ENCODE measurements at places on chromosomes 4 and X. TPM values are rescaled to one million over a fixed set of nuclear protein-coding genes. Genes with fewer than 3 reads are reported as not detected.

The CENPVL1 gene
- not detected for total RNA-seq

The ZNF630 gene
- 2.3 TPM for total RNA-seq

The MAGED4B gene
- not detected for total RNA-seq

The RAB40AL gene
- total RNA-seq, result 2.1 TPM

The UCP1 gene
- not detected for total RNA-seq

DNA sequence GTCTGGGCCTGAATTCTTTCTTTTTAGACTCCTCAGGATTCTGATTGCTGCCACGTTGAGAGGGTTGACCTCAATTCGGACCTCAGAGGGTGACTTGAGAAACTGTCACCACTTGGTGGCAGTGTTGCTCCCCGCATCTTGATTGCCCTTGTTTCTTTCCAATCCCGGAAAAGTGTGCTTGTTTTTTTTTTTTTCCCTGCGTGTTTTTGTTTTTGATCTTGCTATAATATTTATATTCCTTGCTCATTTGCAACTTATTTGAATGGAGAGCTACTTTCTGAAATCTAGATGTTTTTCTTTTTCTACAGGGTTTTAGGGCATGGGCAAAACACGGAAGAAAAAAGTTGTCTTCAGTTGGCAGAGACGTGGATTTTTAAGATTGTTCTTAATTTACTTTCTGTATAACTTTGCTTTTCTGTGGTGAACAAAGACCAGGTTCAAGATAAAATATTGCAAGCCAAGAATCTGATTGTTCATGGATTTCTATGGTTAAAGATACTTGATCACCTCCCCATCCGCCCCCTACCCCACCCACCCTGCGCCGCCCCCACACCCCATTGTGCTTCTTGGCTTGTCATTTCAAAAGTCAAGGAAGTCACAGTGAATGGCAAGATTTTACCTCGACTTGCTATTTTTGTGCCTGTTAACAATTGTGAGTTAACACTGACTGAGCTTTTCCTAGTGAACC lies 102.0 kb downstream of the PTTG2 start:
- H3K4me1 ChIP-seq, result peaks cover 19% of the 10 kb centered on the region
- H3K4me3 ChIP-seq, result no peak overlapping the region
- DNase-seq, result peak; percentile 70
- H3K27me3 ChIP-seq, result no peaks in the 10 kb centered on the region
- H3K27ac ChIP-seq, result no peak overlapping the region

DNA sequence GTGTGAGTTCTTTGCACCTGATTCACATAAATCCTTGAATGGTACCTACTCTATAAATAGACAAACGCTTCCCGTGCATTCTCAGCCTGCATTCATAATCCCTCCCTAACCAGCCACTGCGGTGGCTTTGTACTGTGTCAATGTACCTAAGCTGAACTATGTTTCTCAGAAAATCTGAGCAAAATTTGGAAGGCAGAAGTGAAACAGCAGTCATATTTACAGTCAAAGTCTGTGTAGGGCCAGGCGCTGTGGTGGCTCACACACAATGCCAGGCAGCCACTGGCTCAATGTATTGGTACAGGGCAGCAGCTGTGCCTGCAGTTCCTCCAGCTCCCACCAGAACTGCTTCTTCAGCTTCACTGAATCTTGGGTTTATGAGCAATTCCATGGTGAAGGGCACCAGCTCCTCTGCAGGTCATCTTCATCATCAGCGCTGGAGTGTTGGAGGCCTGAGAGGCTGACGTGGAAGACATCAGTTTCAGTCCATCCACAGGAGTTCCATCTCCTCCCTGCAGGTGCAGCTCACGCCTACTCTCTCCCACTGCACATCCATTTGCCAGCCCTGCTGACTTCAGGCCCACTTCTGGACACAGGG lies 32.3 kb upstream of the IRF2 start:
- H3K36me3 ChIP-seq, result no peaks in the 10 kb centered on the region
- no peak overlapping the region for H3K27ac ChIP-seq
- DNase-seq, result no peak
- H3K4me3 ChIP-seq, result no peak overlapping the region

- H3K4me3 ChIP-seq, result no peak overlapping the region
- H3K4me1 ChIP-seq, result no peaks in the 10 kb centered on the region
- no peak for DNase-seq
Observed at GRCh38 chr4:147160908-147161513, 215.3 kb upstream of the TTC29 start.

GRCh38 chr4:104901961-104902605 lies 244.6 kb upstream of the TET2 start:
- no peaks in the 10 kb centered on the region for H3K4me1 ChIP-seq
- H3K27ac ChIP-seq, result no peak overlapping the region
- H3K4me3 ChIP-seq, result no peak overlapping the region
- no peaks in the 10 kb centered on the region for H3K27me3 ChIP-seq
- no peak for DNase-seq
- H3K36me3 ChIP-seq, result no peaks in the 10 kb centered on the region

GRCh38 chr4:72084587-72085011 lies 52.8 kb downstream of the NPFFR2 start:
- H3K36me3 ChIP-seq, result no peaks in the 10 kb centered on the region
- no peaks in the 10 kb centered on the region for H3K27me3 ChIP-seq
- H3K4me1 ChIP-seq, result no peaks in the 10 kb centered on the region
- no peak overlapping the region for H3K27ac ChIP-seq
- no peak for DNase-seq
- H3K4me3 ChIP-seq, result no peak overlapping the region

DNA sequence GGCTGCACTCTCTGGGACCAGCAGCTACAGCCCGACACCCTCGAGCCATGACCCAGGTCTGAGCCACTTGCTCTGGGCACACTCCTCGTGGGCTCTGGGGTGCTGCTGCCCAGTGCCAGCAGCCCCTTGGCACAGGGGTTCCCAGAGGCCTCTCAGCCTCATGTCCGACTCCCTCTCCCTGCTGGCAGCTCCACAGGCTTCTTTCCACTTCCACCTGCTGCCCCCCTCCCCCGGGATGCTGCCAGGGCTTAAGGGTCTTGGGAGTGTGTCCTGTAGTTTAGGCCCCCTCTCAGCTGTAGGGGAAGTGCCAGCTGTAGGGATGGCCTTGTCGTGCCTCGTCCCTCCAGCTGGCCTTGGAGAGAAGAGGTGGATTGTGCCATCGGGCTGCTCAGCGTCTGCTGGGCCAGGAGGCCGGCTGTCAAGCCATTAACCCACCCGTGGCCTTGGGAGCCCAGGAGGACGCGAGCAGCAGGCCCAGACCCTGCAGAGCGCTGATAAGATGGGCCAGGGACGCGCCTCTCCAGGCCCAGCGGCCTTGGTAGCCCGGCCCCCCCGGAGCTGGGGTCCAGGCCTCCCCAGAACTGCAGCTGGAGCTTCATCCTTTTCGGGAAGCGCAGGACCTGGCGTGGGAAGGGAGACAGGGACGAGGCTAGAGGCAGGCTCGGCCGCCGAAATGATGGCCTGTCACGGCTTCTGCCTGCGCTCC lies 1.0 kb upstream of the USP27X start:
- H3K36me3 ChIP-seq, result no peaks in the 10 kb centered on the region
- peak overlapping the region; percentile 48 for H3K4me3 ChIP-seq
- no peaks in the 10 kb centered on the region for H3K4me1 ChIP-seq
- no peaks in the 10 kb centered on the region for H3K27me3 ChIP-seq
- no peak overlapping the region for H3K27ac ChIP-seq
- DNase-seq, result no peak

DNA sequence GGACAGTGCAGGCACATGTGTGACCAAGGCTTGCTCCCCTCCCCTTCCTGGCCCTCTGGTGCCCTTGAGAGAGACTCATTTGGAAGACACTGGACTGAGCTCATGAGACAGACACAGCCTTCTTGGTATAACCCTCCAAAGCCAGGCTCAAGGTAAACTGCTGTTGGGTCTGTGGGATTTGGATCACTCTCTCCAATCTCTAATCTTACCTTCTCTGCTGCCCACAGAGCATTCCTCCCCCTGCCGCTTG lies 105.0 kb upstream of the MAMLD1 start:
- H3K4me3 ChIP-seq, result no peak overlapping the region
- H3K4me1 ChIP-seq, result no peaks in the 10 kb centered on the region
- H3K27me3 ChIP-seq, result no peaks in the 10 kb centered on the region
- no peak for DNase-seq
- no peak overlapping the region for H3K27ac ChIP-seq

- H3K4me3 ChIP-seq, result no peak overlapping the region
- peaks cover 16% of the 10 kb centered on the region for H3K27me3 ChIP-seq
- no peaks in the 10 kb centered on the region for H3K36me3 ChIP-seq
Observed at GRCh38 chr4:17531538-17532285, 16.7 kb downstream of the CLRN2 start.
